Stimulated activated CD4-positive, alpha-beta T cell treated with anti-CD3 and anti-CD28 coated beads, Interleukin-12 subunit alpha, Interleukin-12 subunit beta, amount 100 ng/mL, for 24 hours (primary cell): ENCODE measurements at places on chromosomes 1 and 21.

DNA sequence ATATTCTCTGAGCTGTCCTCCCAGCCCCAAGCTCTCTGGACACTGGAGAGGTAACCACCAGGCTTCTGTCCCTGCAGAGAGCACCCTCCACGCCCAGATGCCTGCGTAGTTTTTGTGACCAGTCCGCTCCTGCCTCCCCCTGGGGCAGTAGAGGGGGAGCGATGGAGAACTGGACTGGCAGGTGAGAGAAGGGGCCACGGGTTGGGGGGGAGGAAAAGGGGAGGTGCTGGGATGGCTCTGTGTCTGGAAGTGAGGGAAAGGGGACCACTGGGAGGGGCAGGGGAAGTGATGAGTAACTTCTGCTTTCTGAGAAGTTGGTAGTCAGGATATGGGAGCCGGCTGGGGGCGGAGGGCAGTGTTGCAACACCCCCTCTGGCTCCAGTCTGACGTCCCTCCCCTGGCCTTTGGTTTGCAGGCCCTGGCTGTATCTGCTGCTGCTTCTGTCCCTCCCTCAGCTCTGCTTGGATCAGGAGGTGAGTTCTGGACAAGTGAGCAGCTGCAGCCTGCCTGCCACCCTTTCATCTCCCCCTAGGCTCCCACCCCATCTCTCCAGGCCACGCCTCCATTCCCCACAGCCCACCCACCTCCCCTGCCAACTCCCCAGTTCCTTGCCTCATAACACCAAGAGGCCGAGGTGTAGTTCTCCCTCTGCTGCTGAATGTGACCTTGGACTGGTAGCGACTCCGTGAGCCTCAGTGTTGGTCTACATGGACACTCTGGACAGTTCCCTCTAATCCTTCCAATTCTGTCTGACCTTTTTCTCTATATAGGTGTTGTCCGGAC lies 3.1 kb downstream of the ADAMTSL4 start:
- no peak for DNase-seq

DNA sequence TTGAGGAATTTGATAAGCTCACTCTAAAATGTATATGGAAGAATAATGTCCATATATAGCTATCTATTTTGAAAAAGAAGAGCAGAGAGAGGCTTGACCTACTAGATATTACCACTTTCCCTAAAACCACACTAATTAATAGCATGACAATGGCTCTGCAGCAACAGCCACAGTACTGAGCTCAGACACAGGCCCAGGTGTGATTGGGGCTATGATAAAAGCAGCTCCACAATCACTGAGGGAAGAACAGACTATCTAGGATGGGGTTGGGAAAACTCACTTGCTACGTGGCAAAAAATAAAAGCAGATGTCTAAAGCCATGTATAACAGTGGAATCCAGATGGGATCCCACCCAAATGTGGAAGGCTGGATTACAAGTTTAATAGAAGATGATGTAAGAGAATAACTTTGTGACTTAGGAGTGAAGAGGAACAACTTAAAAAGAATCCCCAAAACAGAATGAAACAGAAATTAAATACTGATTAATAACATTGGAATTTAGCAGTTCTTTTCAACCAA lies 80.8 kb upstream of the RAB4A start:
- no peak for DNase-seq

GRCh38 chr1:7650801-7651200 lies 120.3 kb upstream of the VAMP3 start:
- DNase-seq, result no peak

GRCh38 chr1:246595146-246595545 lies 28.9 kb downstream of the CNST start:
- DNase-seq, result no peak

DNA sequence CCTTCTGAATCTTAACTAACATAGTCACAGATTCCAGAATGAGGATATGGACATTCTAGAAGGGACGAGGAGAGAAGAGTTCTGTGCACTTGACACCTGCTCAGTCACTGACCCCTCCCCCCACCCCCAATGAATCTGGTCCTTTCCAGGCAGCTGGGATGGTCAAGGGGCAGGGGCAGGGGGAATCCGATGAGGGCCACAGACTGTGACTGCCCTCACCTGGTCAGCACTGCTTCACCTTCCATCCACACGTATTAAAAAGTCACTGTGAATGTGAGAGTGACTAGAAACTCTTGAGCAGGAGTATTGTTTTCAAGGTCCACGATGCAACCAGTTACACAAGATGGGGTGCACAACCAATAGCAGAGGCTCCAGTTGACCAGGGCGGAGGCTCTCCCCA lies 9.5 kb upstream of the PRAMEF12 start:
- no peak for DNase-seq

DNA sequence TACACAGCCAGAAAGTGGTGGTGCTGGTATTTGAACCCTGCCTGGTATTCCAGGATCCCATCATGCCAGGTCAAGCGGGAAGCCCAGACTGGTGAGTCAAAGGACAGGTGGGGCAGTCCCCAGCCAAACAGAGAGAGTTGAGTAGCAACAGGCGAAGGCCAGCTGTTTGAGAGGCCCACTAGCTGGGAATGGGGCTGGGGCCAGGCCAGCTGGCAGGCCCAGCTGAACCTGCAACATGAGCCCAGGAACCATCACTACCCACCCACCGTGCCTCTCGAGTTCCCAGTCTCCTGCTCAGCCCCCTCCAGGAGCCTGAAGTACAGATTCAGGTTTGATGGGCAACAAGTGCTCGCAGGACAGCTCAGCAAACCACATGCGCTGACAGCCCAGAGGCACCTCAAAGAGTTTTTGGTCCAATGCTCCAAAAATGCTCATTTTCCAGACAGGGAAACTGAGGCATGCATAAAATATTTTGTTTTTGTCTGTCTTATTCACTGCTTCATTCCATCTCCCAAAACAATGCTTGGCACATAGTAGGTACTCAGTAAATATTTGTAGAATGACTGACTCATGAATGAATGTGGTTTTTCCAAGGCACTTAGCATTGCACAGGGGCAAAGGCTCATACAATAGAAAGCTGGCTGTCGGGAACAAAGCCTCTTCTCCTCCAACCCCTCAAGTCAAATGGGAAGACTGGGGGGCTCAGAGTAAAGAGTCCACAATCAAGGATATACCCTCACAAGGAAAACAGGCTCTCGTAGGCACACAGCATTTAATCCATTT lies 42.5 kb upstream of the CLIC4 start:
- DNase-seq, result no peak

DNA sequence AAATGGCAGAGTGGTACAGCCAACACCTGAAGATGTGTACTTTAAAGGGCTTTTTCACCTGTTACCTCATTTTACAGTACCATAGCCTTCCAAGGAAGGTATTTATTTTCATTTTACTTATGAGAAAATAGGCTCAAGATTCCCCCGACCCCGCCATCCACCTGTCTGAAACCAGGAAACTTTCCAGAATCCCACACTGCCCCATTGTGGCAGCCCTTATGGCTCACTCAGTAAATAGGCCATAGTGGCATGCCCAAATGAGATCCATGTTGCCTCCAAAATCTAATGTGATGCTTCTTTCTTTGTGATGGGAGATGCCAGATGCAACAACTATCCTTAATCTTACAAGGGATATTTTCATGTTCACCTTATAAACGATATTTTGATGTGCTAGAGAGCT lies 97.8 kb downstream of the EBNA1BP2 start:
- no peak for DNase-seq

- no peak for DNase-seq
These were observed 73.4 kb downstream of the CD2 start for GRCh38 chr1:116827607-116828105.

- DNase-seq, result no peak
These were observed 12.0 kb upstream of the LGR6 start for GRCh38 chr1:202181586-202181985.

GRCh38 chr1:110490791-110491451 lies 28.1 kb downstream of the KCNA10 start:
- DNase-seq, result no peak

DNA sequence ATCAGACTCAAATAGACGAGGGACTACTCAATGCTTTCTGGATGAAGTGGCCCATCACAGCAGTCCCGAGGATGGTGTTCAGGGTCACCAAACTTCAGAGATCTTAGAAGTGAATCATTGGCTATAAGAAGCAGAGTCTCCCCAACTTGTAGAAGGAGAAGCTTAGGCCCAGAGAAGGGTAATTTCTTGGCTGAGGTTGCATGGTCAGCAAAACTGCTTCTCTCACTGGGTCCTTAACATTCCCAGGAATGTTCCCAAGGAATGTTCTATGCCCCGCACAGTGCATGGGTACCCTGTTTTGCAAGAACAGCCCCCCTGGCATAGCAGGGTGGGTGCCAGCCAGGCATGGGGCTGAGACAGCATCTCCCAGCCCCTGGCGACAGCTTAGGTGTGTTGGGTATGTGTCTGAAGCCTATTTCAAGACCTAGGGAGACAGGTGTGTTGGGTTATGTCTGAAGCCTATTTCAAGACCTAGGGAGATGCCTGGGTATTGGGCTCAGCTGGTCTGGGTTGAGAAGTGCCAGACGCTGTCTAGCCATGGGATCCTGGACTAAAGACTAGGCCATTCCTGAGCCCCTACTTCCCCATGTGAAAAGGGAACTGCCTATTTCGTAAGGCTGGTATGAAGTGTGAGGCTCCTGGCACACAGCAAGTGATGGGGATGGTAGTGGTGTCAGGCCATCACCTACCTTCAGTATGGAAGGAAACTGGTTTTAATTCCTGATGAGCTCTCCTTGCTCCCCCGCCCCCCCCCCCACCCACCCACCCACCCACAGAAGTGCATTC lies 26.1 kb downstream of the PADI6 start:
- no peak for DNase-seq

GRCh38 chr1:46646844-46647243 lies 21.3 kb downstream of the ATPAF1 start:
- DNase-seq, result no peak

- DNase-seq, result no peak
These were observed 3.6 kb downstream of the PAX7 start for GRCh38 chr1:18634276-18634675.

DNA sequence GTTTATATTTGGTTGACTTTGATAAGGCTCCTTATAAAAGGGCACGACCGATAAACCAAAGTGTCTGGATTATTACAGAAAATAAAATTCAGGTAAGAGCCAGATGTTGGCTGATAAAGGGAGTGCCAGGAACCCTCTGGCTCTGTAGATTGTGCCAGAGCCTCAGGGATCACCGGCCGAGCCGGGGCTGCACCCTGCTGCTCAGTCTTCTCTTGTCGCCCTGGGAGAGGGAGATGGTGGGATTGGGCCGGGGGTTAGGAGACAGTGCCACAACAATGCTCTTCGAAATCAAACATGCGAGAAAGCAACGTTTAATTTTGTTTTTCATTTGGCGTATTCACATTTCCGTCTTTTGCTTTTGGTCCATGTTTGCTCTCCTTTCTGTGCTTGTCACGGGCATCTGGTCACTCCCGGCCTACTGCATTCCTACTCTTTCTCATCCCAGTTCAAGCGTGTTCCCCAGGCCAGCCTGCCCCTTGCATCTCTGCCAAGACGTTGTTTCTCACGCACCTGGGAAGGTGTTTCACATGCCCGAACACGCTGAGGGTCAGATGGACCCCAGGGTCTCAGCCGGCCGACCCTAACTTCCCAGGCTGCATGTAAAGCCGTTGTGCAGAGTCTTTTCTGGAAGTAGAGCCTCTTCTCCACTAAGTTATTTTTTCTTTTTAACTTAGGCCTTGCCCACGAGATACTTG lies 18.8 kb upstream of the C2CD2 start:
- DNase-seq, result no peak
